ENCODE measurements at places on chromosomes 4 and X.
A peak's percentile ranks its signal among the peaks of the same experiment; 100 is the strongest.

DNA sequence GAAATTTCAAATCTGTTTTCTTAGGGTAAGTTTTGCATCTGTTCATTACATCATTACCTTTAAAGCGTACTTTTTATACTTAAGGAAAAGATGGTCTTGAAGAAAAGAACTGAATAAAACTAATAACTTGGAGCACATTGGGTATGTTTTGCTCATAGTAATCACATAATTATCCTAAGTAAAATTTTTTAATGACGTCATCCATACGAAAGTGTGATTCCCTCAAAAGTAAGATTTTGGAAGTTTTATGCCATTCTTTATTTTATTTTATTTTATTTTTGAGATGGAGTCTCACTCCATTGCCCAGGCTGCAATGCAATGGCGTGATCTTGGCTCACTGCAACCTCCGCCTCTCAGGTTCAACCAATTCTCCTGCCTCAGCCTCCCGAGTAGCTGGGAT is 1516.6 kb upstream of the TENM3 start:
- DNase-seq, result no peak

GRCh38 chrX:39814391-39814790 is 283.4 kb downstream of the BCOR start:
- DNase-seq, result no peak

- no peak for DNase-seq
Observed at GRCh38 chr4:160570271-160570670, 1467.4 kb downstream of the RAPGEF2 start.

DNA sequence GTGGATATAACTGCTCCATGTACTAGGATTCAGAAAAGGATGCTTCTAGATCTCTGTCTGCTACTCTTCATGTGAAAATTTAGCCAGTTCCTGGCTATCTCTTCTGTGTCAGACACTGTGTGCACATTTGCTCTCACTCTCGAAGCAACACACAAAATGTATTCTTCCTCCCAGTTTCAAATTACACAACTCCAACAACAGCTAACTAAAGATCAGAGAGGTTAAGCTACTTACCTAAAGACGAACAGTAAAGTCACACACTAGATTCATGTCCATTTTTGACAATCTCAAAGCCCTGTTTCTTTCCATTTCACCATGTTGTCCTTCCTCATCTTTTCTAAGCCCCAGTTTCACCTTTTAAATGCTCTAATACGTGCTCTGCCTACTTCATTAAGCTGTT is 2.2 kb downstream of the CLNK start:
- DNase-seq, result no peak

DNA sequence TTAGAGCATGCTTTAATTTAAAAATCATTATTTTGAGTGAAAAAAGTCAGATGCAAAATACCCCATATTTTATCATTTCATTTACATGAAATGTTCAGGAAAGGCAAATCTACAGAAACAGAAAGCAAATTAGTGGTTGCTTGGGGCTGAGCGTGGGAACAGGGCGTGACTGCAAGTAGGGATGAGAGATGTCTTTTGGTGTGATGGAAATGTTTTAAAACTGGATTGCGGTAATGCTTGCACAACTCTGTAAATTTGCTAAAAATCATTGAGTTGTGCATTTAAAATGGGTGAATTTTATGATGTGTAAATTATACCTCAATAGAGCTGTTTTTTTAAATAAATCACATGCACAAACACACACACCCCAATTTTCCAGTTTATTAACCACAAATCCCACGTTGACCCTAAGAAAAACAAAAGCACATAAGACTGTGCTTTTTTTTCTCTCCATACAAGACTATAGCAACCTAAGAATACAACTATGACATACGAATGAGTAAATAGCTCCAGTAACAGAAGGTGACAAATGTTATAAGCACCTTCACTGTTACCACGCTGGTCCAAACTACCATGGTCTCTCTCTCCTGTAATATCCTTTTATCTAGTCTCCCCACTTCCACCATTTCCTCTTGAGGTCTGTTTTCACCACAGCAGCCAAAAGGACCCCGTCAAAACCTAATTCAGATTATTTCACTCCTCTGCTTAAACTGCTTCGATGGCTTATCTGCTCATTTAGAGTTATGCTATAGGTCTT is 37.2 kb downstream of the FRMD7 start:
- no peak for DNase-seq

GRCh38 chr4:3783693-3784306 is 17.6 kb downstream of the ADRA2C start:
- no peak for DNase-seq

DNA sequence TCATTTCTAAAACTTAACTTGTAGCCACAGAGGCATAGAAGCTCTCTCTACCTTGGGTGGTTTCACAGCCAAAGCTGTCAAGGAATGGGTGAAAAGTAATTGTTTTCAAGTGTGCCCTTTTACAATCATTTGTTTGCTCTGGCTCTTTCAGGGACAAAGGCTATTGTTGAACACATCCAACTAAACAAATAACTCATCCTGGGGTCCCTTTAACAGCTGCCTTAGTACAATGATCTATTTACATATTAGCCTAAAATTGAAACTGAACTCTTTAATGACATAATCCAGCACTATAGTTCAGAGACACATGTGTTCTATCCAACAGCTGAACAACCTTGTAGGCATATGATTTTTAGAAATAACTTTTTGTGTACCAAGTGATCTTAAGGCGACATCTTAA is 3.7 kb downstream of the HHIP start:
- DNase-seq, result no peak

DNA sequence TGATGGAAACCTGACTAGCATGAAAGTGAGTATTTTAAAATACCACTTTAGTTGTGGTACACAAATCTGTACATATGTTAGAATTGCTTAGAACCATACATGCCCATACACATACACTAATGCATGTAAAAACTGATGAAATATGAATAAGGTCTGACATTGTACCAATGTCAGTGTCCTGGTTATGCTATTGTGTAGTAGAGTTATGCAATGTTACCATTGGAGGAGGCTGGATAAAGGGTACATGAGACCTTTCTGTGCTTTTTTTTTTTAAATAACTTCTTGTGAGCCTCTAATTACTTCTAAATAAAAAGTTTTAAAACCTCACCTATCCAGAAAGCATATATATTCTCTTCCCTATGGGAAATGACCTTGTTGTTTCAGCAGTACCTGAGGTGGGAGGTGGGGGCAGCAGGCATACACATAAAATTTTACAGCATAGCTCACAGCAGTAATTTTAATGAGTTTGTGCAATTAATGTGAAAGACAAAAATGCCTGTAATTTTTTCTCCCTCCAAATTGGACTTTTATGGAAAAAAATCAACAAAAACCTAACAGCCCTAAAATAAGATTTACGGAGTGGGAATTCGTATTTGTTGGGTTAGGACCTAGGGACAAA is 97.6 kb downstream of the RAP1GDS1 start:
- DNase-seq, result no peak

DNA sequence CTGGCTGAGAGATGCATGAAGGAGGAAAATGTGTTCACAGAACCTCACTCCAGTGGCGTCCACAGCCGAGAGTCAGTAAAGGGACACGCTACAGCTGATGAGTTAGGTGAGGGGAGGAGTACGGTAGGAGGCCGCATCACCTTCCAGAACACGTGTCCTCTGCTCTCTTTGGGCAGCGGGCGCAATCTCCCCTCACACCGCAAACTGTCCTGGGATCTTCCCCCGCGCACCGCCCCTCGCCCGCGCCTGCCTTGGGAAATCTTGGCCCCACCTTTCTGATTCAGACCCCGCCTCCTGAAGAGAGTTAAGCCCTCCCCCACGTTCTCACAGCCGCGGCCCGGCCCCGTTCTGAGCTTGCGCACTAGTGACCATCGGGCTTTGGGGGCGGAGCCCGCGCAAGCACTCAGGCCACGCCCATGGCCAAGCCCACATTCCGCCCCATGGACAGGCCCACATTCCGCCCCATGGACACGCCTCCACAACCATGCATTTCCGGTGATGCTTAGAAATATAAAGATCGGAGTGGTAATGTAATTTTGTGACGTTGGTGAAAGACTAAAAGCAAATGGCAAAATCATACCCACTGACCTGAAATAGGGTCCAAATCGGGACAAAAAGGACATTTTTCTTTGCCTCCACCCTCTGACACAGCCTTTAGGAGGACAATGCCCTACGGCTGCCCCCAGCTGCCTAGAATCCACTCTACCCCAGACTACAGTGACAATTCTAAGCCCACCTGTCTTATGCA is 13.3 kb downstream of the SMIM10 start:
- peak; percentile 26 for DNase-seq

All from NCI-H187 treated with DMSO at 0.1 percent for 48 hours (cell line).